ENCODE measurements at places on chromosomes 12 and 14.
A peak's percentile ranks its signal among the peaks of the same experiment; 100 is the strongest.

GRCh38 chr12:48767047-48767446 is 21.8 kb downstream of the ADCY6 start:
- peak; percentile 65 for DNase-seq

DNA sequence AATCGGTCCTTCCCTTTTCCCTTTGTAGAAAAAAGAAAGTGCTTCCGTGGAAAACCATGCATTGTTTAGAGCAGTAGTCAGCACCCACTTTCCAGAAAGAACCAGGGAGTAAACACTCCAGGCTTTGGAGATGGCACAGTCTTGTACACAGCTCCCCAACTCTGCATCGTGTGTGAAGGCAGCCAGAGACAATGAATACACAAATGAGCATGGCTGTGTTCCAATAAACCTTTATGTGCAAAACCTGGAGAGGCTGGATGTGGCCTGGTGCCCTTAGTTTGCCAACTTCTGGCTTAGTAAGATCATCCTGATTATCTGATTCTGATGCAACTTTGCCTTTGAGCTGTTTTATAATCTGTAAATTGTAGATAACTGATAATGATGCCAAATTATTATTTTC is 463.4 kb upstream of the TMEM132C start:
- no peak for DNase-seq

GRCh38 chr14:97978341-97978740 is 1181.2 kb downstream of the VRK1 start:
- peak; percentile 84 for DNase-seq

DNA sequence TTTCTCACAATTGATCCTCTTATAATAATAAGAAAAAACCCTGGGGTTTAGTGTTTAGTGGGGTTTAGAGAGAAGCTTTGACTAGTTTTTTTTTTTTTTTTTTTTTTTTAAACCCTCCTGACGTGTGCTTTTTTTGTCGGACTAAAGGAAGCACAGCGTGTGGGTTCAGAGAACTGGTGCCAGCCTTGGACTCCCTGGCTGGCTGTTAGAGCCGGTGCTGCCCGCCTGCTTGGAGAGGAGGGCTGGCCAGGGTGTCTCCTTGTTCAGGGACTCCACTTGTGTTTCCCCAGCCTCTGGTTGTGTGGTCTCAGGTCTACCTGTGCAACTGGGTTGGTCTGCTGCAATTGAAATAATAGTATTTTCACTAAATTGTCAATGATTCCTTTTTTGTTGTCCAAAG is 54.1 kb upstream of the ASPG start:
- no peak for DNase-seq

All from GM03348 (cell line).